ENCODE measurements at places on chromosomes 7 and 10. TPM values are rescaled to one million over a fixed set of nuclear protein-coding genes. Genes with fewer than 3 reads are reported as not detected.

FKBP6 gene
- not detected for total RNA-seq

PRLHR gene
- not detected for total RNA-seq

FBXO24 gene
- total RNA-seq, result 0.07 TPM

MYOF gene
- total RNA-seq, result 241 TPM

IGF2BP3 gene
- total RNA-seq, result 28.8 TPM

DNAJC30 gene
- total RNA-seq, result 9.9 TPM

MYOZ1 gene
- total RNA-seq, result not detected

LRGUK gene
- total RNA-seq, result 0.29 TPM

Measured in A549 treated with ZK216348 at 1 μM for 4 hours (cell line).